Esophagus mucosa (tissue), 1 donor: ENCODE measurements at places on chromosomes 7 and 10.

- peak; percentile 66 for ATAC-seq
Observed at GRCh38 chr7:6453734-6454133, 6.0 kb upstream of the DAGLB start.

DNA sequence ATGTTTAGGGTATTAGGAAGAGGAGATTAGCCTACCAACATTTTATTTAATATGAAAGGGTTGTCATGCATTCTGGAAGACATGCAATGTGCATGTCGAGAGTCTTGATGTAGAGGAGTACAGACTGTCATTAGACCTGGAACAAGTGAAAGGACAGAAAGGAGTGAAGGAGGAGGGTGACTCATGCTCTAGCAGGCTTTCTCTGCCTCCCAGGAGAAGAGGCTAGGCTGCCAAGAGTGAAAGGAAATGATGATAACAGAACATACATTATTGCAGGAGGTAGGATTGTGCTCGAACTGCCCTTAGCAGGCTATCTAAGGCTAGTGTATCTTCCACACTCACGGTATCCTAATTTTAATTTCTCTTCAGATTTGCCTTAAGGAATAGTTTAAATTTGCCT, 228.8 kb downstream of the EXOC4 start:
- no peak for ATAC-seq

- ATAC-seq = peak; percentile 6
Observed at GRCh38 chr10:7788639-7789286, 786 bp downstream of the ATP5F1C start.

DNA sequence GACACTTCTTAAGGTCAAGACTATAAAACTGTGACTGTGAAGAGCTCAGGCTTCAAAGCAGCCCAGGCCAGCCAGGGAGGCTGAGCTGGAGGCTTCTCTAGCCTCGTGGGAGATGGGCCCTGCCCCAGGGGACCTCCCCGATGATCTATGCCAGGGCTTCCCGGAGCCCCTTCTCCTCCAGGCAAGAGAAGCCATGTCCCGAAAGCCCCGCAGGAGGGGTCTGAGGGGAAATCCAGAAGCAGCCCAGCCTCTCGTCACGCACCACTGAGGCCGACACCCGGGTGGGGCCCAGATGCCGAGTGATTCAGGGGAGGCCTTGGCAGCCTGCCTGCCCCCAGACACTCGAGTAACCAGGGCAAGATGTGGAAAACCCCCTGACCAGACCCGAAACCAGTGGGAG, 63.7 kb downstream of the PROSER2 start:
- peak; percentile 43 for ATAC-seq

DNA sequence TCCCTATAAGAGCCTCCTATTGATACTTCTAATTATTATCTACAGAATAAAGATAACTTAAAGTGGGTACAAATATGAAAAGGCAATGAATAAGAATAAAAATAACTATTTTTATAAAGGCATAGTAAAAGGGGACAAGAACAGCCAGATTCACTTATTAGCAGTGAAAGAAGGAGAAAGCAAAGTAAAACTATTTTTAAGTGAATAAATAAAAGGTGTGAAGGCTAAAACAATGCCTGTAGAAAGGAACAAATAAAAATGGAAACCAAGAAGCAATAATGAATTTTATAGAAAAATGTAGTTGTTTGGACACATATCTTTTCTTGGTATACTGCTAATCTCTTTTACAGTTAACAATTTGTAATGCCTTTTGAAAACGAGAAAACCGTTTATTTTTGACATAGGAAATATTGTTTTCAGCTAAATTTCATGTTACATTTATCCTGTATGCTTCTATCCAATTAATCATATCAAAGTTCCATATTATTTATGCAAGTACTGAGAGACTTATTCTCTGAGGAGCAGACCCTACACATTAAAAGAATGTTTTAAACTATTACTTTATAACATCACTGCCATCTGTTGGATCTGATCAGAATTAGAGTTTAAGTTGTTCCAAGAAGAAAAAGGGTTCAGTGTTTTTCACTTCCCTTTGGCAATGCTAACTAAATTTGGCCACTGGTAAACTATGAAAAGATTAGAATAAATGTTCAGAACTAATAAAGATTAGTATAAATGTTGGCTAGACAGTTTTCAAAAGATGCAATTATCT, 59.1 kb downstream of the ARMC3 start:
- no peak for ATAC-seq

GRCh38 chr10:1369665-1370064, 313.5 kb downstream of the WDR37 start:
- no peak for ATAC-seq

DNA sequence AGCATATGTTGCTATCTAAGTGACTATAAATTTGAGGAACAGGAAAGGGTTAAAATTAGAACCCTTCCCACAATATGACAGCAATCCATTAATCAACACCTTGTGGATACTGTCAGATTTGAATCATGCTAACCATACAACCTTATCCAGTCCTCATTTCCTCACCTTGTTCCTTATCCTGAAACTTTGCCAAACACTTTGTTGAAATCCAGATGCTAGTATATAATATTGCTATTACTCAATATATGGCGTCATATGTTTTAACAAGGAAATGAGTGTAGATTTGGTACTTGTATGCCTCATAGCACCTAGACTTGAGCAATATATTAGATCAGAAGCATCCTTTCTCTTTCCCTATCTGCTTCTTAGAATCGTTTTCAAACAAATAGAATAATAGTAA, 66.3 kb upstream of the SLC25A13 start:
- ATAC-seq = peak; percentile 87

GRCh38 chr10:86059892-86060291, 306.7 kb downstream of the GRID1 start:
- no peak for ATAC-seq

- peak; percentile 63 for ATAC-seq
Observed at GRCh38 chr7:156650042-156650441, 9.5 kb downstream of the RNF32 start.

- no peak for ATAC-seq
Observed at GRCh38 chr7:88205179-88205578, 14.7 kb downstream of the SRI start.

DNA sequence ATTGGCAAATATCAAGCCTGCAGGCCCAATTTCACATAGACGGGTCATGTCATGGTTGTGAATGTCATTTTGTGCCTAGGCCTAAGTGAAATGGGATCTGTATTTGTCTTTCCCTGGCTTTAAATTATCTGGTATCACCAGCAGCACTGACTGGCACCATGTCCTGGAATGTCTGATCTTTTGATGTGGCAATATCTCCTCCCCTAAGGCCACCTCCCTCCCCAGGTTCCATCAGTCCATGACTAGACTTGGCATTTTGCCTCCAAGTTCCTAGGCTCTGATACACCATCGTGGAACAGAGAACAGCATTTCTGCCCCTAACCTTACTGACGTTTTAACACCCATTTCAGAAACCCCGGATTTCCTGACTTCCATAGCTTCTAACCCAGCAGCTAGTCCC, 513.9 kb downstream of the GALNT17 start:
- no peak for ATAC-seq
